Spinal cord (tissue), 10 donors: ENCODE measurements at places on chromosomes 11 and 22.
A peak's percentile ranks its signal among the peaks of the same experiment; 100 is the strongest.

- DNase-seq: no peak
Observed at GRCh38 chr11:47595029-47595428, 818 bp upstream of the C1QTNF4 start.

DNA sequence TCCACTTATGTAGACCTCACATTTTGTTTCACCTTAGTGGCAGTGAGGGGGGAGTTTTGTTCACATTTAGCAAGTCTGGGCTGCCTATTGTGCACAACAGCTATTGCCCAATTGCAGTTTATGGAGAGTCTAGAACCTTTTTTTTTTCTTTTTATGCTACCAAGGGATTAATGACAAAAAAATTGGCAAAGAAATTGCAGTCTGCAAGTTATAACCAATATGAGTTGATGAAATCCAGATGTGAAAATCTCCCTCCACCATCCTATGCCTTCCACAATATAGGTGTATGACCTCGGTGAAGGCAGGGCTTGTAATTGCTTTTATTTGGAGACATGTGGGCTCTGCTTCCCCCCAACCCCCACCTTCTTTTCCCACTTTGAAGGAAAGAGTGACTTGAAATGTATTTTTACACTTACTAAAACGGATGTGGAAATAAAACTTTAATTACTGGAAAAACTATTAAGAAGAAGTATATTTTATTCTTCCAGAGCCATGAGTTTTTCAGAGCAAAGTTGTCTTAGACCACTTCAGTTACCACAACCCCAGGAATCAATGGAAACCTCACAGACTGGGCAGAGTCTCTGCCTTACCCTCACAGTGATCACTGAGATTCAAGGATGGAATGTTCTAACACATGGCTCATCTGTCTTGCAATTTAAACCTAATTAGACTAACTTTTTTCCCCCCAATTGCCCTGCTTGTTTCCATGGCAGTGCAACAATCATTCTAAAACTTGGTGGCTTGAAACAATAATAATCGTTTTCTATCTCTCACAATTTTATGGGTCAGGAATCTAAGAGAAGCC, 120.8 kb upstream of the SLC5A12 start:
- DNase-seq: no peak

DNA sequence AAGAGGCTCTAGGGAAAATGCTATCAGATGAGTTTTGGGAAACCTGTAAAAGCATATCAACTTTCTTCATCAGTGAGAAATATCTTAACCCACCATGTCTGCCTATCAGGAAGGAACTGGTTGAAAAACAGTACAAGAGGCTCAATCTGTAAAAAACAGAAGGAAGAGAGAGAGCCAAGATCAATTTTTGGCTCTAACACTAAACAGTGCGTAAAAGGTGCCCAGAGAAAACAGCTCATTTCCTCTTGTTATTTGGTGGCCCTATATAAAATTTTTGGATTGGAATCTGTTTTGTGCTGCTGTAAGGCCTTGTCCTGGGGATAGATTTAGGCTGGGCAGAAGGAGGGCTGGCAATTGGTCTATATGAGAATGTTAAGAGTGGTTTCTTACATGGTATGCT, 12.1 kb downstream of the MS4A2 start:
- peak; percentile 13 for DNase-seq

DNA sequence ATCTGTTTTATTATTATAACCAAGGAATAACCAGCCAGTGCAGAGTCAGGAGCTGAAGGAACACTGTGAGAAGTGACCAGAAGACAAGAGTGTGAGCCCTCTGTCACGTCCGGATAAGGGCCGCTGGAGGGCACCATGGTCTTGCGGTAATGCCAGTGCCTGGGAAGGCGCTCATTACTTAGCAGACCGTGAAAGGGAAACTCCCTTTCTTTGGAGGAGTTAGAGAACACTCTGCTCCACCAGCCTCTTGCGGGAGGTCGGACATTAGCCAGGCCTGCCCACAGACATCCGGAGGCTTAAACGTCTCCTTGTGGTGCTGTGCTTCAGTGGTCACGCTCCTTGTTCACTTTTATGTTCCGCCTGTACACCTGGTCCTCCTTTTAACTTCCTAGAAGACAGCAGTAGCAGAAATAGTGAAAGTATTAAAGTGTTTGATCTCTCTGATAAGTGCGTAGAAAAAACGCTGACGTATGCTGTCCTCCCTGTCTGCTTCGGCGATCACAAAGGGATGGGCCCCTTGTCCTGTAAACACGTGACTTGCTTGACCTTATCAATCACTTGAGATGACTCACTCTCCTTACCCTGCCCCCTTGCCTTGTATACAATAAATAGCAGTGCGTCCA, 120.6 kb upstream of the LMO1 start:
- DNase-seq: no peak

DNA sequence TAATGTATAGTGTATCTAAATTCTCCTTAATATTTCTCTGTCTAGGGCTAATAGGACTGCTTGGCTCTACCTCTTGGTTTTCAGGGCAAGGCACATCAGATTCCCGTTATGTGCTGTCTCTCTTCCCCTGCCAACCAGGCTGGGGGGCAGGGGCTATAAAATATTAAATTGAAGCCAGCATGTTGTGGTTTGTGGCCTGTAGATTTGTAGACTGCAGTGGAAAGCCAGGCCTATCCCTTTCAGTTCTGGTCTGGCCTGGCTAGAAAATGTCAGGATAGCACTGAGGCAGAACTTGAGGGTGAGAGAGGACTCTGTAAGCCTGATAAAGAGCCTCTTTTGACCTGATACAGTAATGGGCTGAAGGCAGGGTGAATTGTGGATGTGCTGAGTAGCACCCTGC, 14.4 kb upstream of the GRK2 start:
- DNase-seq: no peak

DNA sequence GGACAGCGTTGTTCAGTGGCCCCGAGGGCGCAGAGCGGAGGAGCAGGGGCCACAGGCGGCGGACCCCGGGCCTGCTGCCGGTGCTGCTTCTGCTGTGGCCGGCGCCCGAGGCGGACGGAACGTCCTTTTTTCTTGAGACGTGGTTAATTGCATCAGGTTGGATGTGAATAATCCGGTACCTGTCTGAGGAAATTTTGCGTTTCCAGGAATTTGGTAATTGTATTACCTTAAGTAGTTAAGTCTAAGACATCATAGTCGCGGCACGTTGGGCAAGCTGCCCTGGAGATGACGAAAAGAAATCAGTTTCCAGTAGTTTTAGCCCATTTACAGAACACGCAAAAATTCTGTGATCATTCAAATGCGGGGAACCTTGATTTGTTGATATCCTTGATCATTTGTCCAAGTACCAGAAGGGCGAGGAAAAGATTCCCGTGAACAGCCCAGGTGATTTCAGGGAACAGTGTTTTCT, 789 bp downstream of the SPECC1L start:
- DNase-seq: no peak

- DNase-seq: no peak
Observed at GRCh38 chr22:33272871-33273270, 214.7 kb upstream of the SYN3 start.

DNA sequence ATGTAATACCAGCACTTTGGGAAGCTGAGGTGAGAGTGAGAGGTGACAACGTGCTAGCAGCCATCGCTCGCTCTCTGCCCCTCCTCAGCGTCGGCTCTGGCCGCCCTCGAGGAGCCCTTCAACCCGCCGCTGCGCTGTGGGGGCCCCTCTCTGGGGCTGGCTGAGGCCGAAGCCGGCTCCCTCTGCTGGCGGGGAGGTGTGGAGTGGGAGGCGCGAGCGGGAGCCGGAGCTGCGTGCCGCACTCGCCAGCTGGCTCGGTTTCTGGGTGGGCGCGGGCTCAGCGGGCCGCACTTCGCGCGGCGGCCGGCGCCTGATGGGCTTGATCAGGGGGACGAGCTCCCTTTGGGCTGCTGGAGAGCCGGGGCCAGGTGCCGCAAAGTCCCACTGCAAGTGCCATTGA, 98.9 kb upstream of the UBASH3B start:
- DNase-seq: no peak

GRCh38 chr22:36552289-36552688, 23.3 kb upstream of the EIF3D start:
- no peak for DNase-seq

DNA sequence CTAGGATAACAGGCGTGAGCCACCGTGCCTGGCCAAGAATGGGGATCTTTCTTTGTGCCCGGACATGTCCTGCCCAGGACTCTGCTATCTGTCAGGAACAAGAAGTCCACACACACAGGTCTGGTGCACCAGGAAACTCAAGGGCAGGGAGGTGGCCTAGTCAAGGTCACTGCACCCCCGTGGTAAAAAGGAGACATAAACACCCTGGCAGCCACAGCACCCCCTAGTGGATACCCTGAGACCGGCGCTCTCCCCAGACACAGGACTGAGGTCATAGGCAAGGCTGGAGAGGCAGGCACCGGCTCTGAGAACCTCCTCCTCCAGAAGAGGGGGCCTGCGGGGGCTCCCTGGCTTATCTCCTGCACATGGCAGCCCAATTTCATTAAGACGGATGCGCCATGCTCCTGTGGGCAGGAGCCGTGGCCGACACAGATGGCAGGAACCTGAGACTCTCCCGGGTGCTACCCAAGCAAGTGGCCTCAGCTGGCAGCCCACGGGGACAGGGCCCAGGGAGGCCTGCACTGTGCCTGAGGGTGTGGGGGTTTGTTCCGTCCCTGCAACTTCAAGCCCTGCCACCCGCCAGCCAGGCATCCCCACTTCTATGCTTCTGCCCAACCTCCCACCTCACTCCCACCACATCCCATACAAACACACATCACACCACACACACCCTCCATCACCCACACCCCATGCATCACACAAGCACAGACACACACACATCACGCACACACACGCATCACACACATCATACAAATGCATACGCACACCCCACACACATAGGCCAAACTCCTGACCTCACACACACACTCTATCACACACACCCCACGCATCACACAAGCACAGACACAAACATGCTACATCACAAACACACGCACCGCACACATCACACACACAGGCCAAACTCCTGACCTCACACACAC, 19.6 kb downstream of the MACROD1 start:
- DNase-seq: no peak

- peak; percentile 93 for DNase-seq
Observed at GRCh38 chr11:8263769-8264410, at the start of gene LMO1. Gene LMO1 (minus strand): TSS chr11:8263878. CDS start chr11:8263362, 516 bp downstream.

GRCh38 chr11:32526760-32527159, 56.9 kb upstream of the EIF3M start:
- peak; percentile 52 for DNase-seq

DNA sequence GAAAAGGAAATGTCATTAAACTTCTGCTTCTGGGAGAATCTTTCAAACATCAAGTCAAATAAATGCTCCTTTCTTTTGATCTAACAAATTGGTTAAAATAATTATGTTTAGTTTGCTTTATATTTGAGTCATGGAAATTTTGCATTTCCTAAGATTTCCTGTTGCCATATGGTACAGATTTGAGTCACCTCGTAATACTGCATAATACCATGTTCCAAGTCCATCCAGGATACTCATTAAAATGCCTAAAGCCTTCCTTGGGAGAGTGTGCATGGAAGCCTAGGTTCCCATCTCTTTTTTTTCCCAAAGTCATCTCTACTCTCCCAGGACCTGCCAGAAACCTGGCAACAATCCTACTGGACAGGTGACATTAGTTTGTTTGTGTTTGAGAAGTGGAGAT, 4.2 kb downstream of the OR9I1 start:
- no peak for DNase-seq

DNA sequence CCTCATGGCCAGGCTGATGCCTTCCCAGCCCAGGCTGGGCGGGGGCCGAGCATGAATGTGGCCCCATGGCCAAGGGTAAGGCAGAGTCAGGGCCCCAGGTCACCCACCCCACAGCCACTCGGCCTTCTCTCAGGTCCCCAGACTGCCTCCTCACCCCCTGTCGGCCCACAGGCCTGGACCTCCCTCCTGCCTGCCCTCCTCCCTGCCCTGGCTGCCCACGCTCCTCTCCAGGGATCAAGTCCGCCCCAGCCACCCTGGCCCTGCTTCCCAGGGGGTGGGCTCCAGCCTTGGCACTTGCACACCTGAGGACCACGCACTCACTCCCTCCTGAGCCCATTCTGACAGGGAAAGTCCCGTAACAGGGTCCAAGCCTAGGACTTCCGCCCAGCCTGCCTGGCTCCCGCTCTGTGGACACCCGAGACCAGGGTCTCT, 37.8 kb upstream of the TH start:
- no peak for DNase-seq

DNA sequence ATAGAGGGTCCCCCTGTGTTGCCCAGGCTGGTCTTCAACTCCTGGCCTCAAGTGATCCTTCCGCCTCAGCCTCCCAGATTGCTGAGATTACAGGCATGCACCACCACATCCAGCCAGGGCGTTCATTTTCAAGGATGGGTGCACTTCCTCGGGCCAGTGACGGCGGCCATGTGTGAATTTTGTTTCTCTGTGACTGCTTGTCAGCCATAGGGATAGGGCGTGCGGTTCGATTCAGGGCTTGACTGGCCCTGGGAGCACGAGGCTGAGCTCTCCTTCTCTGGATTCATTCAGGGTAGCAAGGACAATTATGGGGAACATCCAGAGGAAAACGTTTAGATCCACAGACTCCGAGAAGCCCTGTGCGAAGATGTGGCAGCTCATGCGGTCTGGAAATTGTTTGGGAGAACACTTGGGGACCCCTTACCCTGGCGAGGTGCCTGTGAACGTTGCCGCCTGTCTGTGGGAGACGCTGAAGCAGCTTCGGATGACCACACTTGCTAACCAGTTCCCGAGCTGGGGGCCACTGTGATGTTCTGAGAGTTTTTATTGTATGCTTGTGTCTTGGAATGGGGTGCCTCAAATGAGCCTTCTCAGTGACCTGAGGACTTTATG, 2.9 kb downstream of the PTDSS2 start:
- no peak for DNase-seq

DNA sequence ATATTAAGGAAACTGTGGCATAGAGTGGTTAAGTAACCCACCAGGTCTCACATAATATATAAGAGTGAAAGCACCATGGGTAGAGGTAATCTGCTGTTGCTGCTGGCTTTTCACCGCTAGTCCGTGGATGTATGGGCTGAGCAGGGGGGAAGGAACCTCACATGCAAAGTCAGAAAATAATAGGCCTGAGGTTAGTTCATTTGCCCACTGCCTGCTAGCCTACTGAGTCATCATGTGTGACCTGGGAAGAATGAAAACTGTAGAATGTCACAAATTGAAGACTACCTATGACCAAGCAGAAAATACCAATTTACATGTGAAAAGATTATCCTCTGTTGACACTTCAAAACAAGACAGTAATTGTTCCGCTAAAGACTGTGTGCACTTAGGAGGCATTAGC, 560.1 kb upstream of the FAT3 start:
- DNase-seq: no peak

GRCh38 chr11:101584129-101584515, 315 bp upstream of the TRPC6 start:
- no peak for DNase-seq

- DNase-seq: no peak
Observed at GRCh38 chr11:5043380-5043779, 2.9 kb upstream of the OR52J3 start.

GRCh38 chr11:93579187-93579751, 36.1 kb upstream of the SMCO4 start:
- no peak for DNase-seq

DNA sequence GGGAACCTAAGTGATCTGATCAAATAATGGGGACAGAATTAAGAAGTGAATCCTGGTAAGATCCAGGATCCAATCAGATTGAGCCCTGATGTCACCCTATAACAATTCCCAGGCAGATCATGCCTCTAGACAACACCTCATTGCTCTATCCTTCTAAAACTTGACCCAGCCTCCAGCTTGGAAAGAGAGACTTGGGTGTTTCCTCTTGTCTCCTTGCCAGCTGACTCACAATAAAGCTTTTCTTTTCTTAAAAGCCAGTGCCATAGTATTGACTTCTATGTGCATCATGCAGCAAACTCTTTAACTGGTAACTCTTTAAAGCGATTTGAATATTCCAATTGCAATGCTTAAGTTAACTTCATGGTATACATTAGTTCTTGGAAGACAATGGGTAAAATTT, 109.6 kb upstream of the CHORDC1 start:
- DNase-seq: no peak
